Stimulated activated effector memory CD8-positive, alpha-beta T cell treated with anti-CD3 and anti-CD28 coated beads, Interleukin-12 subunit alpha, Interleukin-12 subunit beta, amount 100 ng/mL, for 72 hours (primary cell): ENCODE measurements at places on chromosomes 6 and 20.

DNA sequence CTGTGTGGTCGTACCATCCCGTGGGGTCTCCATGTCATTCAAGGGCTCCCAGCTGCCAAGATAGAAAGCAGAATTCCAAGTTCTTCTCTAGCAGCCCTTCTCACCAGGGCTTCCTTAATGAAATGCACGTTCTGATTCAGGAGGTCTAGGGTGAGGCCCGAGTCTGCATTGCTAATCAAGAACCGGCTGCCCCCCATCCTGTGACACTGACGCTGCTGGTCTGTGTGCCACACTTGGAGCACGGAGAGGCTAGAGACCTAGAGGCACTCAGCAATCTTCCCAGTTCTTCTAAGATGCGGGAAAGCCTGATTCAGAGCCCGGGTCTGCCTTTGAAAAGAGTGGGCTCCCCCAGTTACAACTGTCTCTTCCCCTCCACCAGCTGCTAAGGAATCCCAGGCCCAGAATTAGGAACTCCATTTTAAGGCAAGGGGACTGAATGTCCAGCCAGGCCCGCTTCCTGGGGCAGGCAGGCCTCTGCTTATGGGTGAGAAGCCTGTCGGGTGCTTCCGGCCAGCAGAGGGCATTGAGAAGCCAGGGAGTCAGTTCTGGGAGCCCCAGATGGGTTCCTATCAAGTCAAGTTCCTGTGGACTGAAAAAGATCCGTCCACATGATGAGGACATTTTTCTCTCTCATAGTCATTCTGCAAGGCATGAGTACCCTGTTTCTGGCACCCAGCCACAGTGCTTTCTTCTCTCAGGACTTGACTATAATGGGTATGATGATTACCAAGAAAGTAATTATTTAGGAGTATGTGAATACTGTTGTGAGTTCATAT is 69.8 kb upstream of the RIN2 start:
- DNase-seq = no peak

GRCh38 chr20:19750907-19751636 is 7.0 kb upstream of the RIN2 start:
- no peak for DNase-seq

DNA sequence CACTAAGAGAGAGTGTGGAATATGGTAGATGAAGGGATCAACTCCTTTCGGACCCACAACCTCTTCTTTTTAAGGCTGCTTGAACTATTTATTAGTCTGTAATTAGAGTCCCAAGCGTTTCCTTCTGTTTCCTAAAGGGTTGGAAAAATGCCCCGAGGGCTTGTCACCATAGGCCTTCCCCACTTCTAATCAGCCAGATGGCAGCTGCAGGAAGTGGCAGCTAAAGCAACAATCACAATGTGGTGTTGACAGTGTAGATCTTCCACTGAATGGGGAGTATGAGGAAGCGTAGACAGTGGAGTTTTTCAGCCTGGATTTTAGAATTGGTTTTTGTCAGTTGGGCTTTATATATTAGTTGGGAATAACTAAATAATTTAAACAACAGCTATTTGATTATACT is 40.6 kb downstream of the SLC35D3 start:
- no peak for DNase-seq

- DNase-seq = peak; percentile 60
These were observed 915 bp downstream of the TMEM63B start for GRCh38 chr6:44128020-44128917.

- DNase-seq = no peak
These were observed 9.2 kb upstream of the PGC start for GRCh38 chr6:41756354-41756753.

DNA sequence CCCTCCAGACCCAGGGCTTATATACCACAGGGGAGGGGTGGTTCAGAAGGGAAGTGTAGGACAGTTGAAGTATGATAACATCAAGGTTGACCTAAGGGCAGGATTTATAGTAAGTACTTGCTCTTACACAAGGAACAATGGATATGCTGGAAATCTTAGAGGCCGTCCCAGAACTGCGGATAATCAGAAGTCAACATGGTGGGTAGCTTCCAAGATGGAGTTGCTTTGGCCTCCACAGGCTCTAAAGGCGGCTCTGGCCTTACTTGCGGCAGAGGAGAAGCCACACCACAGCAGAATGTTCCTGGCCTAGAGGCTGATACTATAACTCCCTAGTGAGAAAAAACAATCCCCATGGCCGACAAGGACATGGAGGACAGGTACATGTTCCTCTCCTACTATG is 344.7 kb downstream of the CDC5L start:
- DNase-seq = no peak

DNA sequence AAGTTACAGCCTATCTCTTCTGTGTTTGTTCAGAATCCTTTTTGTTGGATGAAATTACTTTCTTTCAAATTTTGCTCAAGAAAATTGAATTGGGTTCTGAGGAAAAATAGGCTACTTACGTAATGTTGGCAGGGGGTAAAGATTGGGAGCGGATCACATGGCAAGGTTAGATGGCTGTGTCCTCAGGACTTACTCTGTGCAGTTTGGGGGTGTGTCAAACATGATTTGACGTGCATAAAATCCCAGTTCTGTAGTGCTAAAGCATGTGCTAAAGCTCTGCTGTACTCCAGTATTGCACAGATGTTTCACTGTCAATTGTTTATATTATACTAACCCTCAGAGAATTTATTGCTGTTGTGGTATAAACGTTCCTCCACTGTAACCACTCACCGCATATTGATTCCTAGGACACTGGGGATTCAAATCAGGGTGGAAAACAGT is 2.6 kb downstream of the NT5E start:
- no peak for DNase-seq

GRCh38 chr20:45230631-45231030 is 9.5 kb downstream of the SEMG2 start:
- DNase-seq = no peak

GRCh38 chr6:108524528-108525248 is 36.0 kb upstream of the FOXO3 start:
- DNase-seq = no peak

DNA sequence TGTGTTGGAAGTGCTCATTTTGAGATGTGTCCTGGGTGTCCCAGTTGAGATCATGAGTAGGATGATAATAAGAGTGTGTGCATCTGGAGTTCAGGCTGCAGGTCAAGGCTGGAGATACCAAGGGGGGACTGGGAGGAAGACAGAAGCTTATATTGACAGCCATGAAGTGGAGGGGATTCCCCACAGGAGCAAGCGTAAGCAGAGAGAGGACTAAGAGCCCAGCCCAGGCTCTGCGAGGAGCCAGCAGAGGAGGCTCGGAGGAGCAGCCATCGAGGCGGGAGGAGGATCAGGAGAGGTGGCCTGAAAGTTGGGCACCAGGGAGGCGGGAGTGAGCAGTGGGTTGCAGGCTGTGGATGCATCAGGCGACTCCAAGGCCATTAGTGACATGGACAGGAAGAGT is 116.2 kb downstream of the SLC24A3 start:
- DNase-seq = no peak

DNA sequence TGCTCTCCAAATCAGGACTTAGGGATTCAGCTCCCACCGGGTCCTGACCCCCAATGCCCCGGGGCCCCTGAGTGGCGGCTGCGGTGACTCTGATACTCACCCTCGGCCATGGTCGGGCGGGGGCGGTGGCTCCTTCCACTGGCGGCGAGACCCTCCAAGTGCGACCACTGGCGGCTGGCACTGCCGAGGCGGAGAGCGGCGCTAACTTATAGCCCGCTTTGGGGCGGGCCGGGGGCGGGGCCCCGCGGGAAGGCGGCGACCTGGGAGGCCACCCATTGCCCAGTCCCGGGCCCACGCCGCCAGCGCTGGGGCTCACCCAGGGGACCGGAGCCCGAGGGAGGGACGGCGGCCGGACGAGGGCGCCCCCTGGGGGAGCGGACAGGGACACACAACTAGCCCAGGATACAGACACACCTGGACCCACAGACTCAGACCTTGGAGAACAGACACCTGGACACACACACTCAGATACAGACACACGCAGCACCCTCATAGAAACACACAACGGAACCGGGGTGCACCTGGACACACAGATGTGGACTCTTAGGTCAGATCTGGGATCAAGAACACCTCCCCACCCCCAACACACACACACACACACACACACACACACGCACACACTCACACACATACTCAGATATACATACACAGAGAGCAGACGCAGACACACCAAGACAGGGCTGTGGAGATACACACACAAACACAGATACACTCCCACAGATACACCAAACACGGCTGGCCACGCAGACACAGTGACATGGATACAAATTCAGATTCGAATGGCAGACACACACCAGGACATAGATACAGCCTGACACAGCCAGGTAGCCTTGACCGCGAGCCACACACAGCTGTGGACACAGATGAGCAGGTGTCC is at the start of gene TGM2:
TSS of gene TGM2 (minus strand) at position 182 of the 877 bp plus-strand sequence. CDS start at position 110, 72 bp downstream.
- peak; percentile 77 for DNase-seq

- DNase-seq = no peak
These were observed 876.7 kb downstream of the HACE1 start for GRCh38 chr6:103983011-103983410.
